MCF 10A (cell line): ENCODE measurements at places on chromosomes 7 and 10. TPM values are rescaled to one million over a fixed set of nuclear protein-coding genes. Genes with fewer than 3 reads are reported as not detected.

DNA sequence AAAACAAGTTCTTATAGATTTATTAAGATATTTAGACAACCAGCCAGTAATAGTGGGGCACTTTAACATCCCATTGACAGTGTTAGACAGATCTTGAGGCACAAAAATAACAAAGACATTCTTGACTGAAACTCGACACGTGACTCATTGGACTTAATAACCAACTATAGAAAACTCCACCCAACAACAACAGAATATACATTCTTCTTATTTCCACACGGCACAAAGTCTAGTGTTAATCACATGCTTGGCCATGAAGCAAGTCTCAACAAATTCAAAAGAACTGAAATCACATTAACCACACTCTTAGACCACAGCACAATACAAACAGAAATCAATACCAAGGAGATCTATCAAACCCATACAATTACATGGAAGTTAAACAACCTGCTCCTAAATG, 138.1 kb downstream of the ARL5B start:
- no peak overlapping the region for H3K27ac ChIP-seq
- H3K4me3 ChIP-seq, result no peak overlapping the region
- H3K36me3 ChIP-seq, result no peaks in the 10 kb centered on the region
- DNase-seq, result peak; percentile 6

DNA sequence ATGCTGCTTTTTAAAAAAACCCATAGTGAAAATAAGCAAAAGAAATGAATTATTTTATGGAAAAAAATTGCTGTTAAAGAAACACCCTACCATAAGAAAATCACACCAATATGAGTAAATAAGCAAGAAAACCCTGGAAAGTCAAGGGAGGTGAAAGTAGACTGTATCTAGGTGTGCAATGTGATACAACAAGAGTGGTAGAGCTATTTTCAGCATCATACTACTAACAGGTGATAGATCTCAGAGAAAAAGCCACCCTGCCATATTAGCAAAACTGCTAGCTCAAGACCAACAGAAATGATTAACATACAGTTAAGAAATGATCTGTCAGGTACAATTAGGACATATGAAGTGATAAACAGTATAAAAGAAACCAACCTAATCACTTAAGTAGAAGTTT, 54.8 kb downstream of the UBE2H start:
- H3K27ac ChIP-seq, result no peak overlapping the region
- no peak for DNase-seq
- no peak overlapping the region for H3K4me3 ChIP-seq
- peaks cover 53% of the 10 kb centered on the region for H3K36me3 ChIP-seq
- H3K4me1 ChIP-seq, result peaks cover 23% of the 10 kb centered on the region
- H3K27me3 ChIP-seq, result no peaks in the 10 kb centered on the region

DNA sequence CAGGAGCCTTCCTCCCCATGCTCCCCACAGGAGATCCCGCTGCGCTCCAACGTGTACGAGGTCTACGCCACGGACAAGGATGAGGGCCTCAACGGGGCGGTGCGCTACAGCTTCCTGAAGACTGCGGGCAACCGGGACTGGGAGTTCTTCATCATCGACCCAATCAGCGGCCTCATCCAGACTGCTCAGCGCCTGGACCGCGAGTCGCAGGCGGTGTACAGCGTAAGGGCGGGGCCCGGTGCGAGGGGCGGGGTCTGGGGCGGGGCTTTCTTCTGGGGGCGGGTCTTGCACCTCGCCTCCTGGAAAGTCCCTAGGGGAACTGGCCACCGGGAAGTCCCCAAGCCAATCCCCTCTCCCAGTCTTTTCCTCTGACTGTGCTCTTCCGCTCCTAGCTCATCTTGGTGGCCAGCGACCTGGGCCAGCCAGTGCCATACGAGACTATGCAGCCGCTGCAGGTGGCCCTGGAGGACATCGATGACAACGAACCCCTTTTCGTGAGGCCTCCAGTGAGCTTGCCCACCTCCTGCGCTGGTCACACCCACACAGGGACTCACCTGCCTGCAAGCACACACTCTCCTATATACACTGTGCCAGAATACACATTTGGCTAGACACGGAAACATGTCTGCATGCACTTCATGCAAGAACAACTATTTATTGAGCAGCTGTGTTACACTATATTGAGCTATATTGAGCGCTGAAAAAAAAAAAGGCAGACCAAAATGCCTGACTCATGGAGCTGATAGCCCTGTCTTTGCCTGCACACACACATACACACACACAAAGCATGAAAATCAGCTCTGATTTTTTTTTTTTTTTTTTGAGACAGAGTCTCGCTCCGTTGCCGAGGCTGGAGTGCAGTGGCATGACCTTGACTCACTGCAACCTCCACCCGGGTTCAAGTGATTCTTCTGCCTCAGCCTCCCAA, 32.7 kb upstream of the VSIR start:
- peaks cover 15% of the 10 kb centered on the region for H3K27me3 ChIP-seq
- peaks cover 6% of the 10 kb centered on the region for H3K36me3 ChIP-seq

GRCh38 chr10:133295426-133296320, 13.0 kb downstream of the TUBGCP2 start:
- no peak for DNase-seq
- H3K4me3 ChIP-seq, result no peak overlapping the region
- no peaks in the 10 kb centered on the region for H3K27me3 ChIP-seq
- H3K27ac ChIP-seq, result no peak overlapping the region
- peaks cover 88% of the 10 kb centered on the region for H3K36me3 ChIP-seq

GRCh38 chr7:42342381-42342780, 105.4 kb upstream of the GLI3 start:
- H3K4me3 ChIP-seq, result no peak overlapping the region
- no peak for DNase-seq
- H3K36me3 ChIP-seq, result no peaks in the 10 kb centered on the region
- H3K4me1 ChIP-seq, result no peaks in the 10 kb centered on the region
- H3K27me3 ChIP-seq, result no peaks in the 10 kb centered on the region

Gene NKX2-3
- total RNA-seq, result not detected in 2 replicates

DNA sequence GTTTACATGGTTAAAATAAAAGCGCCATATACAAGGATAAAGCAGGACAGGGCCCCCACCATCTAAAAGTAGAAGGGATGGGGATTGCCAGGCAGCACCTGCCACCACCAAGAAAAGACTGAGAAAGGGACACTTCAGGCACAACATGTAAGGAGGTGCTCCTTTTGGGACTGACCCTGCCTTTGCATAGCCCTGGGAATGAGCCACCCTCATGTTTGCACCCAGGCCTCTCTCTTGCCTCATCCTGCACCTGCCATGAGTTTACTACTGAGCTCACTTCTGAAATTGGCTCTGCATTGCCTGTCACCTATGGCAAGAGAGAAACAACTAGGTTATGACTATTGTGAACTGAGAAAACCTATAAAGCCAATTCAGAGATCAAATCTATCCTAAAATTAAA, 489.7 kb downstream of the KCNMA1 start:
- H3K4me3 ChIP-seq, result no peak overlapping the region
- H3K27ac ChIP-seq, result no peak overlapping the region
- no peaks in the 10 kb centered on the region for H3K36me3 ChIP-seq
- H3K4me1 ChIP-seq, result peaks cover 6% of the 10 kb centered on the region

DNA sequence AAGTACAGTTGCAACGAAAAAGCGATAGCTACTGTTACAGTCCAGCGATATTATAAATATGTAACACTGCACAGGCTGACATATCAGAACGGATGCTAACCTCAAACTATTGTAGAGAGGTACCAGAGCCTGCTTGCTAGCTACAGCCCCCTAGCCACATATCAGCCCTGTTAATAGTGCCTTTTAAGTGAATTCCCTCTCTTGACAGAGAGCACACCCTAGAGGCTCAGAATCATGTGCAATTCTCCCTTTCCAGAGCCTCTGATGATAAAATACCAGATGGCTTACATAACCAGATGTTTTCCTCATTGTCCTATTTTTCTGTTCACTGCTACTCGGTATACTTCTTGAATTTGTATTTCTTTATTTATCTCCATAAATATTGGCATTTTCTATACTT, 960.7 kb upstream of the CELF2 start:
- H3K27ac ChIP-seq, result no peak overlapping the region
- no peak overlapping the region for H3K4me3 ChIP-seq
- H3K4me1 ChIP-seq, result peaks cover 23% of the 10 kb centered on the region

DNA sequence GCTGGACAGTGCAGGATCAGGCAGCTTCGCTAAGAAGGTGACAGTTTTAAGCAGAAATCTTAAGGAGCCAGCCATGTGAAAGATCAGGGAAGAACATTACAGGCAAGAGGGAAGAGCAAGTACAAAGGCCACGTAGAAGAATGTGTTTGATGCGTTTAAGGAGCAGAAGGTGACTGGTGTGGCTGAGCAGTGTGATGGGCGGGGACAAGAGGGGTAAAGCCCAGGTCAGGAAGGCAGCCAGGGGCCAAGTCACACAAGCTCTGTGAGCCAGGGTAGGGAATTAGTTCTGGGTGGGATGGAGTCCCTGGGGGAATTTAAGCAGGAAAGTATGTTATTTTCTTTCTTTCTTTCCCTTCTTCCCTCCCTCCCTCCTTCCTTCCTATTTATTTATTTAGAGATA, 166.9 kb downstream of the SH3PXD2A start:
- H3K36me3 ChIP-seq, result peaks cover 5% of the 10 kb centered on the region
- no peak overlapping the region for H3K27ac ChIP-seq
- no peaks in the 10 kb centered on the region for H3K27me3 ChIP-seq
- H3K4me3 ChIP-seq, result no peak overlapping the region
- DNase-seq, result no peak
- peaks cover 14% of the 10 kb centered on the region for H3K4me1 ChIP-seq

DNA sequence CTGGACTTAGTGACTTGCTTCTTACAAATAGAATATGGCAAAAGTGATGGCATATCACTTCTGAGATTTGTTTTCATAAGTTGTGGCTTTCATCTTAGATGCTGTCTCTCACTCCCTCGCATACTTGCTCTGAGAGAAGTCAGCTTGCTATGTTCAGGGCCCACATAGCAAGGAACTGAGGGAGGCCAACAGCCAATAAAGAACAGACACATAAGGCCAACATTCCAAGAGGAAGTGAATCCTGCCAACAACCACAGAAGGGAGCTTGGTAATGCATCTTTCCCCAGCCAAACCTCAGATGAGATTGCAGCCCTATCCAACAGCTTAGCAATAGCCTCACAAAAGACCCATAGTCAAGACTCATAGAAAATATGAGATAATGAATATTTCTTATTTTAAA, 39.2 kb upstream of the DMTF1 start:
- peaks cover 9% of the 10 kb centered on the region for H3K27me3 ChIP-seq
- no peaks in the 10 kb centered on the region for H3K36me3 ChIP-seq
- DNase-seq, result no peak
- H3K4me3 ChIP-seq, result no peak overlapping the region
- no peak overlapping the region for H3K27ac ChIP-seq

Gene ICA1
- total RNA-seq, result 26.3 and 31.5 TPM in 2 replicates

DNA sequence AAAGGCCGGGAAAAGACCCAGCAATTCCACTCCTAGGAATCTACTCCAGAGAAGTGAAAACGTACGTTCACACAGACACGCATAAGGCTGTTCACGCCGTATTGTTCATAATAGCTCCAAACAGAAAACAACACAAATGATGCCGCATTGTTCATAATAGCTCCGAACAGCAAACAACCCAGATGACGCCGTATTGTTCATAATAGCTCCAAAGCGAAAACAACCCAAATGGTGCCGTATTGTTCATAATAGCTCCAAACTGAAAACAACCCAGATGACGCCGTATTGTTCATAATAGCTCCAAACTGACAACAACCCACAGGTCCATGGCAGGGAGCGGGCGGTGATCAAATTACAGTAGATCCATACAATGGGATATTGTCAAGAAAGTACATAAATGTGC, 85.2 kb upstream of the DNAAF5 start:
- no peak overlapping the region for H3K27ac ChIP-seq
- no peaks in the 10 kb centered on the region for H3K27me3 ChIP-seq
- H3K4me3 ChIP-seq, result no peak overlapping the region
- H3K36me3 ChIP-seq, result no peaks in the 10 kb centered on the region
- DNase-seq, result no peak

DNA sequence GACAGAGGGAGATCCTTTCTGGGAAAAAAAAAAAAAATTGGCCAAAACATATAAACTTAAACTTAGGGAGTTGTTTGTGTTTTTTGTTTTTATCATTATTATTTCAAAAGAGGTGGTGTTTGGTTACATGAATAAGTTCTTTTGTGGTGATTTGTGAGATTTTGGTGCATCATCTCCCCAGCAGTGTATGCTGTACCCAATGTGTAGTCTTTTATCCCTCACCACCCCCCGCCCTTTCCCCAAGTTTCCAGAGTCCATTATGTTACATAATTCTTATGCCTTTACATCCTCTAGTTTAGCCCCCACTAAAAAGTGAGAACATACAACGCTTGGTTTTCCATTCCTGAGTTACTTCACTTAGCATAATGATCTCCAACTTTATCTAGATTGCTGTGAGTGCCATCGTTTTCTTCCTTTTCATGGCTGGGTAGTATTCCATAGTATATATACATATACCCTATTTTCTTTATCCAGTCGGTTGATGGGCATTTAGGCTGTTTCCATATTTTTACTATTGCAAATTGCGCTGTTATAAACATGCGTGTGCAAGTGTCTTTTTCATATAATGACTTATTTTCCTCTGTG, 148.1 kb upstream of the ZNF92 start:
- H3K27me3 ChIP-seq, result no peaks in the 10 kb centered on the region
- H3K36me3 ChIP-seq, result no peaks in the 10 kb centered on the region
- no peaks in the 10 kb centered on the region for H3K4me1 ChIP-seq
- no peak overlapping the region for H3K4me3 ChIP-seq

Gene PRTFDC1
- not detected in 2 replicates for total RNA-seq

Gene SFRP5
- total RNA-seq, result not detected in 2 replicates

Gene PAPSS2
- 1.0 and 1.4 TPM in 2 replicates for total RNA-seq

DNA sequence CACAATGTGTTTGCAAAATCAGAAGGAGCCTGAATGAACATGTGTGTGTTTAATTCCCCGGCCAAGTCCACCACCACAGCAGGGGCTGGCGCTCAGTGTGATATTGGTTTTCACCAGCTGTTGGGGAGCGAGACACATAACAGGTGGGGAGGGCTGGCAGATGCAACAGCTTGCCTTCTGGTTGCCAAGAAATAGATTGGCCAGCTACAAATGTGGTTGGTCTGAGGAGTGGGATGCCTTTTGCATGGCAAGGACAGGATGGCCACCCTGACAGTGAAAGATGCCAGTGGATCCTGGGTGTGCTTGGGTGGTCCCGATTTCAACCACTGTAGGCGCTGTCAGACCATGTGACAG, 292.5 kb upstream of the FZD8 start:
- H3K4me1 ChIP-seq, result no peaks in the 10 kb centered on the region
- no peaks in the 10 kb centered on the region for H3K36me3 ChIP-seq
- no peaks in the 10 kb centered on the region for H3K27me3 ChIP-seq
- DNase-seq, result no peak
- no peak overlapping the region for H3K4me3 ChIP-seq
- no peak overlapping the region for H3K27ac ChIP-seq

DNA sequence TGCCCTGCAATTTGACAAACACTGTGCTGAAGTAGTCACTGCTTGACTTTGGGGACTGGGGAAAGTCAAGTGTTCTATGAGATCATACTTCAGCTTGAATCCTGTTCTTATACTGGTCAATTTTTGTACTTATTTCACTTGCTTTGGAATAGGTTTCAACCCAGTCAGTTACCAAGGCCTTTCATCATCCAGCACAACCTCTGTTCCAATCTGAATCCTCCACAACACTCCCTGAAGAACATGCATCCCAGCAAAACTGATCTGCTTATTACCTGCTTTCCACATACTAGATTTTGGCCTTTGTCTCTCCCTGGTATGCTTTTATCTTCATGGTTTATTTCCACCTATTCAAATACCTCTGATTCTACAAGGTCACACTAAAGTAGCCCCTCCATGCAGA, 29.5 kb downstream of the DPY19L1 start:
- peak overlapping the region; percentile 6 for H3K27ac ChIP-seq
- no peaks in the 10 kb centered on the region for H3K36me3 ChIP-seq
- DNase-seq, result no peak
- H3K4me1 ChIP-seq, result peaks cover 21% of the 10 kb centered on the region
- no peaks in the 10 kb centered on the region for H3K27me3 ChIP-seq
